PC-3 (cell line): ENCODE measurements at places on chromosomes 16 and 17. TPM values are rescaled to one million over a fixed set of nuclear protein-coding genes. Genes with fewer than 3 reads are reported as not detected.

The ABR gene
- 35.4 and 58.5 TPM in 2 replicates for total RNA-seq

The KRTAP4-5 gene
- total RNA-seq, result not detected in 2 replicates

DNA sequence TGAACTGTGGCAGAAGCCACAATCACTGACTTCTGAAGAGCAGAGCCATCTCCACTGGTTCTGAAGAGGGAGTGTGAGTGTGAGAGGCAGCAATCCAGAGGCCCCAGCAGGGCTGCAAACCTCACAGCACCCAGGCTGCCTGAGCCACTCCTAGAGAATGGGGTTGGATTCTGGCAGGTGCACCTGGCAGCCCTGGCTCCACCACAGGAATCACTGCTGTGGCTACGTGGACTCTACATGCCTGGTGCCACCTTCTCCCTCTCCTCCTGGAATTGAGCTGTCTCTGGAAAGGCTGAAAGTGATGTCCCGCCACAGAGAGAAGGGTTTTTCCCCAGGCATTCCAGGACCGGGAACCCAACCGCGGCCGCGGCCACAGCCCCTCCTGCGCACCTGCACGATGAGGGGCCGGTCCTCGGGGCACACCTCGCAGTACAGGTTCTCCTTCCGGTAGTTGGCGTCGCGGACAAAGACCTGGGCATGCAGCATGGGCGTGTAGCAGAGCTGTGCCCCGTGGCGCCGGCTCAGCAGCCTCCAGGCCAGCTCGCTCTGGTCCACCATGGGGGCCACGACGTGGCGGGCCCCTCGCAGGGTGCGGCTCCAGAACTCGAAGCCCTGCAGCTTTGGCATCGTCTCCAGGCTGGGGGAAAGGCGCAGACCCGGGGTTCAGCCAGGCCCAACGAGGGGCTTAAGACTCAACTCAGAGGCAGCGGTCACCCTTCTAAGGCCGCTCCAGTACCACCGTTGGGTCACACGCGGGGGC, 991 bp downstream of the DUS1L start:
- peak overlapping the region; percentile 94 for H3K4me3 ChIP-seq
- H3K27ac ChIP-seq, result peak overlapping the region; percentile 20
- no peaks in the 10 kb centered on the region for H3K27me3 ChIP-seq

DNA sequence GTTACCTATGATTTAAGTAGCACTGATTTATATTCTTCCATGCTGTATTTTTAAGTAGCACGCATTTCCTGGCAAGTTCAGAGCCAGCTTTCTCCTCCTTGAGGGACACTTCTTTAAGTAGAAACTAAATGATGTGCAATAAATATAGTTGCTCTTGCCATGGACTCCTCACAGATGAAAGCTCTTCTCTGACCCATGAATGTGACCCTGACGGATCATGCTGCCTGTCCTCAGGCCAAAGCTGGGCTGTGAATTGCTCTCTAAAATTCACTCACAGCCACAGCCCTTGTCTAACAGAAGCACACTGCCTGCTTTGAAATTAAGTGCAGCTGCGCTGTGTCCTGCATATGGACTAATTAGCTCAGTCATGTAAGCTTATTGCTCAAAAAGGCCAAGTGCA, 438.8 kb downstream of the PMP22 start:
- DNase-seq, result no peak
- H3K27me3 ChIP-seq, result peaks cover 43% of the 10 kb centered on the region
- H3K4me1 ChIP-seq, result no peaks in the 10 kb centered on the region
- no peak overlapping the region for H3K4me3 ChIP-seq
